ENCODE measurements at places on chromosomes 3 and 15.

DNA sequence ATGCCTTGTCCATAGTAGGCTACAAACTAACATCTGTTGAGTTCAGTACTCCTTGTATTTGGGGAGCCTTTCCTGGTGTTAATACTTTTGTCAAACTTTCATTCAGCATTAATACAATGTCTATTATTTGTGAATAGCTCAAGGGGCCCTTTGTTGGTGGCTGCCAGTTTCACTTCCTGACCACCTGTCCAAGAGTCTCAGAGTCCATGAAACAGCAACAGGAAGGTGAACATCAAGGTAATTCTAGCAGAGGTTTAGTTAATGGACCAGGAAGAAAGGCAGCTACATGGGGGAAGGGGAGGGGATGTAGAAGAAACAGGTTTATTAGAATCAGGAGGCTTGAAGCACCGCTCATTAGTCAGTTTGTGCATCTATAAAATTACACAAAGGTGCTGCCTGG is 386.9 kb downstream of the PDCD6IP start:
- DNase-seq, result no peak

- DNase-seq, result no peak
These were observed 632 bp downstream of the MTHFS start for GRCh38 chr15:79896131-79896633.

DNA sequence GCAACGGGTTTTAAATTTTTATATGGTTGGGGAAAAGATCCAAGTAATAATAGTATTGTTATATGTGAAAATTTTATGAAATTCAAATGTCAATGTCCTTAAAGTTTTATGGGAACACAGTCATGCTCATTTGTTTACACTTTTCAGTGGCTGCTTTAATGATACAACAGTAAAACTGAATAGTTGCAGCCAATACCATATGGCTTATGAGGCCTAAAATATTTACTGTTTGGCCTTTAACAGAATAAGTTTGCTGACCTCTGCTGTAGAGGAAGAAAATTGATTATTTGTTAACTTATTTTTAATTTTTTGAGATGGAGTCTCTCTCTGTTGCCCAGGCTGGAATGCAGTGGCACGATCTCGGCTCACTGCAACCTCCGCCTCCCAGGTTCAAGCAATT is 44.7 kb downstream of the USP50 start:
- no peak for DNase-seq

- peak; percentile 72 for DNase-seq
These were observed 670 bp upstream of the ATP13A3 start for GRCh38 chr3:194487289-194488054.

Data from germinal center (tissue), 1 donor.